ENCODE measurements at places on chromosomes 11 and 22.

- DNase-seq: no peak
Measured at GRCh38 chr22:21829523-21829922, 37.9 kb downstream of the MAPK1 start.

DNA sequence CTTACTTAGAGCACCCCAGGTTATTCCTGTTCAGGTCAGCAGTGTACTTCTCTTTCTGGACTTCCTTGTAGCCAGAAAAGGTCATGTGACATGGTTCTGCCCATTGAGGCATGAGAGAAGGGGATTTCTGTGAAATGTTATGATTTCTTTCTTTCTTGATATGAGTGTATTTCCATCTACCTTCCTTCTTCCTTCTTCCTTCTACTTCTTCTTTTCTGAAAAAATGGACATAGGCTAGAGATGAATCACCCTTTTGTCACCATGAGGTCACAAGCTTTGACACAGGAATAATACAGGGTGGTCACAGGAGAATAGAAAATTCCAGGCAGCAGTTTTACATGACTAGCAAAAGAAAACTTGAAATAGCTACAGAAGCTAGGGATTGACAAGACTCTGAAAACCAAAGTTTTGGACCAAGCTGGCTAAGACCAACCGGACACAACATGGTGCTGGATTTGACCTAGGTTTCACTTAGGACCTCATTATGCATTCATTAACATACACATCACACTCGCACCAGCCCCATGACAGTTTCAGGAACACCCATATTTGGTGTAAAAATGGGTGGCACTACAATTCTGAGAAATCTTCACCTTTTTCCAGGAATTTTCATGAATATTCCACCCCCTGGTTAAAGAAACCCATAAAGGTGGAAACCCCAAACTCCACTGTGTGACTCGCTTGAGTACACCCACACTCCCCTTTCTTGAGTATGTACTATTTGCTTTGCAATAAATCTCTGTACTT is 21.2 kb upstream of the MAP6 start:
- no peak for DNase-seq

DNA sequence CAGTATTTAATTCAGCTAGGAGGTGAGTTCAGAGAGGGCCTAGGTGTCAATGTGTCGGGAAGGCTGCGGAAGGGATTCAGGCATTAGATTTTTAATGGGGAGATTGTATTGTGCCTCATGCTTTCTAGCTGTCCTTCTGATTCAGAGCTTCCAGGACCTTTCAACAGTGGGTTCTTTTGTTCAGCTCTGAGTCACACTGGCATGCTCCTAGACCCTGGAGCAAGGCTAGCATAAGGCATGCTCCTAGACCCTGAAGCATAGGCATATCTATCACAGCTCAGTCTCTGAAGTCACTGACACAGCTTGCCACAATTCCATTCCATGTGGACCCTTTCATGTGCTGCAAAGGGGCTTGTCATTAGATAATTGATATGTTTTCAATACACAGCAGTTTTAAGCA is 396.9 kb downstream of the RAB38 start:
- no peak for DNase-seq

DNA sequence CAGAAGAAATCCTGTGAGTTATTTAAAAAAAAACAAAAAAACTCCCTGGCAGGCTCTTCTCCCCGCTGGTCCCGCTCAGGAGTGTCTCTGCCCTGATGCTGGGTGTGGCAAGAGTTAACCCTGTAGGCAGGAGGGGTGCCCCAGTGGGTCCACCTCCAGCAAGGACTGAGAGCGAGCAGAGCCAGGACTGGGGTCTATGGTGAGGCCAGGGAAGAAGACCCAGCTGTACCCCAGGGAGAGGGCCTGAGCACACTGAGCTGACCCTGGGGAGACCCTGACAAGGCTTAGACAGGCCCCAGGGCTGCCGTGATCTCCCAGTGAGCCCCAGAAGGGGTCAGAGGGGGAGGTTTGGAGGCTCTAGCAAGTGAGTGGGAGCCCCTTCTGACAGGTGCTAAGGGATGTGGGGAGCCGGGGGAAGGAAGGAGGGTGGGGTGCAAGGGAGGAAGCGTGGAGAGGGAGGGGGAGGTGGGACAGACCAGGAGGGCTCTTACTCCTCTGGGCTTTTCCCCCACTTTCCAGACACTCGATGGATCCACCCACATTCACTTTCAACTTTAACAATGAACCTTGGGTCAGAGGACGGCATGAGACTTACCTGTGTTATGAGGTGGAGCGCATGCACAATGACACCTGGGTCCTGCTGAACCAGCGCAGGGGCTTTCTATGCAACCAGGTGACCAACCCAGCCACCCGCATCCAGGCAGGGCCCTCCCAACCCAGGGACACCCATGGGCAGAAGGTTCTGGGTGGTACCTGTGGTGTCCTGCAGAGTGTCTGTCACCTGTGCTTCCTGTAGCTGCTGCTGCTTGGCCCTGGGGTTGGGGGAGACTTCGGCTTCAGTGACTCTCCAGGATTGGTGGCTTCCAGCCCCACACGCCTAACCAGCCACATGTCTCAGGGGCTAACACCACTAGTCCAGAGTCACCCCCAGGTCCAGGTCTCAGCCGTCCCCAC is 6.4 kb downstream of the APOBEC3G start:
- DNase-seq: no peak

DNA sequence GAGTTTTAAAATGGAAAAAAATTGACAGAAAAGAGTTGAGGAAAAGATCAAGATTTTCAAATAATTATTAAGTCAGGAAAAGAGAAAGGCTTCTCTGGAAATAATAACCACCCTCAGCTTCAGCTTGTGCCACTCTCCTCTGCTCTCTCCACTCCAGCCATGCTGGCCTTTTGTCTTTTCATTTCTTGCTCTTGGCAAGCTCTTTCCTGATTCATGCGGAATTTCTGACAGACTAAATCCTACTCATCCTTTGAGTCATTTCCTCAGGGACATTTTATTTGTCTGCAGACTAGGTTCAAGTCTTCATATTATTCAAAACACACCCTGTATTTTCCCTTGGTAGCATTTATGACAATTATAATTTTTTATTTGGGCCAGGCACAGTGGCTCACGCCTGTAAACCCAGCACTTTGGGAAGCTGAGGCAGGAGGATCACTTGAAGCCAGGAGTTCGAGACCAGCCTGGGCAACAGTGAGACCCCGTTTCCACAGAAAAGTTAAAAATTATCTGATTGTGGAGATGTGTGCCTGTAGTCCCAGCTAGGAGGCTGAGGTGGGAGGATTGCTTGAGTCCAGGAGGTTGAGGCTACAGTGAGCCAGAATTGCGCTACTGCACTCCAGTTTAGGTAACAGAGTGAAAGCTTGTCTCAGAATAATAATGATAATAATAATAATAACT is 7.8 kb upstream of the P4HA3 start:
- DNase-seq: no peak

DNA sequence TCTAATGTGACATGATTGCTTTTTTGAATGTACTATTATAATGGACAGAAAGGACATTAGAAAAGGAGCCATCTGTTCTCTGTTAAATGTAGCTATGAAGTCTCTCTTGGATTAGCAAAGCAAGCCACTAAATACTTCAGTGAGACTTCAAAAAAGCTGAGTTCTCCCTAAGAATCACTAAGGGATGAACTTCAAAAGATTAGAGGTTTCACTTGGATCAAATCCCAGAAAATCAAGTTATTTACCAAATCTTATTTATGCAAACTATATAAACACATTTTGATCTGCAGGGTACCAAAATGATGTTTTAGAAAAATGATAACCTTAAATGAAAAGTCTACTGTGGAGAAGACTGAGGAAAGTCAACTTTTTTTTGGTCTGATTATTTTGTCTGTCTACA is 82.1 kb upstream of the MTMR2 start:
- DNase-seq: no peak

DNA sequence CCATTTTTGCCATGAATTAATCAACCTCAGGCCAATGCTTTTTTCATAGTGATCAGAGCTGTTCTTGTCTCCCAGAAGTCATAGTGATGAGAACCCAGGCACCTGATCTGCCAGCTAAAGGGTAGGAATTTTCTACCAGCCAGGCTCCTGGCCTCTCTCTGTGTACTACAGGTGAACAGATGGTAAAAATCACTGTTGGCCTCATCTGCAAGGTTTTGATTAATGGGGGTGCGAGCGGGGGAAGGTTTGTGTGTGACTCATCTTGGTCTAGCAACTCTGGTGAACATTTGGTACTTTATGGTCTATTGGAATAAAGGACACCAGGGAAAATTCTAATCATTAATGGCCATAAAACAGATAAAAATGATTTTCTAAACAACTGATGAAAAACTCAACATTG is 14.4 kb upstream of the APOL4 start:
- DNase-seq: no peak

DNA sequence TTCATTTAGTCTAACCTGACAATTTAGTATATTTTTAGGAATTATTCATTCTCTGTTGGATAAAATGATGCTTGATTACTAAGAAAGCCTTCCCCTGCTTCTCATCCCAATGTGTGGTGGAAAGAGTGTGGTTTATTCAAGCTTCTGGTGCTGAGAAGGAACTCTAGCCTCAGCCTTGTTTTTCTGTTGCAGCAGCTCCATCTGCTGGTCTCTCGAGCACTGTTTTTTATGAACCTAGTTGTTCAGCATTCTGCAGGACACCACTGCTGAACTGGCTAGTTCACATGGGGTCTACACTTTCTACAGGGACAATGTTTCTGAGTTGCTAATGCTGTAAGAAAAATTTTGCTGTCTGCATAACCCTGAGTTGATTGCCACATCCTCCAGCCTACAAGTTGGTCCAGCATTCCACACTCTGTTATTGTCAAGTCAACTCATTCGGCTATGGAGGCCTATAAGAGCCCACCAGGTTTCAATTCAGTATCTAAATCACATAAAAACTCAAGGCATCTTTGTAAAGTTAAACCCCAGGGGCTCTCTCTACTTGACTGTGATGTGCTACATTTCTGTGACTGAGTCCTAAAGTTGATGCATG is 14.3 kb downstream of the OR2AG2 start:
- DNase-seq: peak; percentile 44

DNA sequence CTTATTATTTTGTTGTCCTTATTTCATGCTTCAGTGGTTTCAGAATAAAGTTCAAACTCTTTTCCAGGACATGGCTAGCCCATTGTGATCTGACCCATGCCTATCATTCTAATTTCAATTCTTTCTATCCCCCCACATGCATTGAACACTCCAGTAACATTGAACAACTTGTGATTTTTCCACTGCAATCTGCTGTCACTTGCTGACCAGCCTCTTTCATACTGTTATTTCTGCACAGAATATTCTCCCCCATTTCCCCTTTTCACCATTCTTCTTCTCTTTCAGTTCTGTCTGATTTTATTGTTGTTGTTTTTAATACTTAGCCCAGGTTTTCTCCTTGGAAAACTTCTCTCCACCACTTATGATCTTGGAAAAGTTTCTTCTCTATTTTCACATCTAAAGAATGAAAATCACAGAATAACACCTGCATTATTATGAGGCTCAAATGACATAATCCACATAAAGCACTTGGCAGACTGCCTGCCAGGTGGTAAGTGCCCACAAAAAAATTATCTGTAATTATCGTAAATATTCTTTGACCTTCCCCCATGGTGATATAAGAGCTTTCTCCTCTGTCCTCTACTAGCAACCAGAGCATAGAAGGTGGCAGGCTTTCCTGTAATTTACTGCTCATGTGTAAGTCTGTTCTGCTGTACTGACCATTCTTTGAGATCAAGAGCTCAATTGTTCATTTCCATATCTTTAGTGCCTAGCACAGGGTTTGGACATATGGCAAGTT is 51.9 kb upstream of the EED start:
- no peak for DNase-seq

- DNase-seq: no peak
Measured at GRCh38 chr11:112467721-112468120, 207.1 kb upstream of the PLET1 start.

- DNase-seq: no peak
Measured at GRCh38 chr22:33969045-33969444, 48.8 kb upstream of the LARGE1 start.

GRCh38 chr11:106092446-106092845 is 15.0 kb downstream of the AASDHPPT start:
- DNase-seq: no peak

GRCh38 chr22:34414467-34415440 is 494.5 kb upstream of the LARGE1 start:
- DNase-seq: peak; percentile 84

DNA sequence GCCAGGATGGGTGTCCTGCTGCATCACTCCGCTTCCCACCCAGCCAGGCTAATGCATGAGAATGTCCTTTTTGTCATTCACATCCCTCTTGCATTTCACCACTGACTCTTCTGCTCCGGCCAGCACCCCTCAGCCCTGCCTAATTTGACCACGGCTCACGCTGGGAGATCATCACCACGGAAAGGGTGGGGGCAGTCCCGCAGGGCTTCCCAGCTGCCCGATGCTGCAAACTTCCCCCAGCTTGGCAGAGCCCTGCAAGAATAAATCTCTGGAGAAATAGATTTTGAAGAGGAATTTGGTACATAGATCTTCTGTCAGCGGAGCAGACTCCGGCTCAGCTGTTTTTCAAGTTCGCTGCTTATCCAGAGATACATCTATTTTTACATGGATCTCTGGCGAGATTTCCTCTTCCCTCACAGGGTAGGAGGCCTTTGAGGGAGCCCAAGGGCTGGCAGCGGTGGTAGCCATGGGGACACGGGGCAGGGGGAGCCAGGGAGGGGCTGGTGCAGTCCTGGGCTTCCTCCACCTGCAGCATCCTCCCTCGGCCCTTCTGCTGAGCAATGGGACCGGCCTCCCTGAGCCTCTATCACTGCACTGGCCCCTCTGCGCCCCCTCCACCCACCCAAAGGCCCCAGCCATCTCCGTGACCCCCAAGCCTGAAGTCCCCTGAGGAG is 62.6 kb downstream of the BUD13 start:
- no peak for DNase-seq

DNA sequence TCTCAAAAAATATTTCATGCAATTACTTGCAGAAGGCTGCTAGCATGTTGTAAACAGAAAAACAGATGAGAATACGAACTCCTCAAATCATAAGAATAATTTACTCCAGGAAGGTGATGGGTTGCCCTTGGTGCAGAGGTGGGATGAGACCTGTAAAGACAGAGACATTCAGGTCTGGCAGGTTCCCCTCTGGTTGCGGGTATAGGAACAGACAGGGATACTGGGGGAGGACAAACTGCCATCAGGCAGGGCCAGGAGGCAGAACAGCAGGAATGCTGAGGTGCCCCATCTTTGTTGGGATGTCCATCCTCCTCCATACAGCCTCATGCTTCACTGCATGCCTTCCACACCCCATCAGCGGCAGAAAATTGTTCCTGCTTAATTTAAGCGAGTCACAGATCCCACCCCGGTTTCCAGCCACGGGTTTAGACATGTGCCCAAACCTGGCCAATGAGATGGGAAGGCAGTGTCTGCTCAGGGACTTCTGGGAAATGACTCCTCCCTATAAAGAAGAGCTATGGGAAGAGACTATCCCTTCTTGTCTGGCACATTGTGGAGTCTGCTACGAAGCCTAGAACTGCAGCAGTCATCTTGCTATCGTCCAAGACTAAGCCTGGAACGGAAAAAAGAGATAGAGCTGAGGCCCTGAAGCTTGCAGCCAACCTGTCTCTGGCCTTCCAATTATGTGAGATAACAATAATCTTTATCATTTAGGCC is 23.1 kb upstream of the IRAG1 start:
- DNase-seq: no peak

- DNase-seq: peak; percentile 81
Measured at GRCh38 chr22:49930596-49931412, 12.4 kb downstream of the CRELD2 start.

- no peak for DNase-seq
Measured at GRCh38 chr22:42383851-42384417, 48.3 kb downstream of the NFAM1 start.

GRCh38 chr11:65591939-65592857 is 3.4 kb downstream of the KCNK7 start:
- DNase-seq: no peak

Measured in HepG2 (cell line).